Left kidney (tissue), 8 donors: ENCODE measurements at places on chromosomes 7 and 10. TPM values are rescaled to one million over a fixed set of nuclear protein-coding genes. Genes with fewer than 3 reads are reported as not detected.

The RADIL gene
- 1.3 TPM for polyA plus RNA-seq

The GDF10 gene
- 1.6 TPM for polyA plus RNA-seq

DNA sequence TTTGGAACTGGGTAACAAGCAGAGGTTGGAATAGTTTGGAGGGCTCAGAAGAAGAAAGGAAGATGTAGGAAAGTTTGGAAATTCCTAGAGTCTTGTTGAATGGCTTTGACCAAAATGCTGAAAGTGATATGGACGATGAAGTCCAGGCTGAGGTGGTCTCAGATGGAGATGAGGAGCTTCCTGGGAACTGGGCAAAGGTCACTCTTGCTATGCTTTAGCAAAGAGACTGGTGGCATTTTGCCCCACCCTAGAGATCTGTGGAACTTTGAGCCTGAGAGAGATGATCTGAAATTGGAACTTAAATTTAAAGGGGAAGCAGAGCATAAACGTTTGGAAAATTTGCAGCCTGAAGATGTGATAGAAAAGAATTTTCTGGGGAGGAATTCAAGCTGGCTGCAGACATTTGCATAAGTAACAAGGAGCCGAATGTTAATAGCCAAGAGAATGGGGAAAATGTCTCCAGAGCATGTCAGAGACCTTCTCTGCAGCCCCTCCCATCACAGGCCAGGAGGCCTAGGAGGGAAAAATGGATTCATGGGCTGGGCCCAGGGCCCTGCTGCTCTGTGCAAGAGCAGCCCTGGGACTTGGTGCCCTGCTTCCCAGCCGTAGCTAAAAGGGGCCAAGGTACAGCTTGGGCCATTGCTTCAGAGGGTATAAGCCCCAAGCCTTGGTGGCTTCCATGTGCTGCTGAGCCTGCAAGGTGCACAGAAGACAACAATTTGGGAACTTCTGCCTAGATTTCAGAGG lies 3.6 kb downstream of the PDSS1 start:
- DNase-seq = no peak

DNA sequence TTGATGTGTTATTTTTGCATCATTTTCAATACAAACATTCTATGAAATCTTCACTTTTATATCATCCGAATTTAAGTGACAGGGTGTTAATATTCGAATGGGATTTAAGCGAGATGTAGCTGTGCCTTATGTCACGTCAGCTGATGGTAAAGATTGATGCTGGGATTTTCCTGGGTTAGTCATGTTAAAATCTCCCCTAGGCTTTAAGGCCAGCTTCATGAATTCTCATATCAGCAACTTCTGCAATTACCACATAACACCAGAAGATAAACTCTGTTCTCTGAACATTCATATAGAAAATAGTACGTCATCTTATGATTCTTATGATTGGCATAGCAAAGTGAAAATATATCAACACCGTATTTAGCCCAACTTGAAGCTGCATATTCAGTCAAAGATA lies 669.2 kb downstream of the PCDH15 start:
- DNase-seq = no peak

The AKR1D1 gene
- 0.08 TPM for polyA plus RNA-seq

DNA sequence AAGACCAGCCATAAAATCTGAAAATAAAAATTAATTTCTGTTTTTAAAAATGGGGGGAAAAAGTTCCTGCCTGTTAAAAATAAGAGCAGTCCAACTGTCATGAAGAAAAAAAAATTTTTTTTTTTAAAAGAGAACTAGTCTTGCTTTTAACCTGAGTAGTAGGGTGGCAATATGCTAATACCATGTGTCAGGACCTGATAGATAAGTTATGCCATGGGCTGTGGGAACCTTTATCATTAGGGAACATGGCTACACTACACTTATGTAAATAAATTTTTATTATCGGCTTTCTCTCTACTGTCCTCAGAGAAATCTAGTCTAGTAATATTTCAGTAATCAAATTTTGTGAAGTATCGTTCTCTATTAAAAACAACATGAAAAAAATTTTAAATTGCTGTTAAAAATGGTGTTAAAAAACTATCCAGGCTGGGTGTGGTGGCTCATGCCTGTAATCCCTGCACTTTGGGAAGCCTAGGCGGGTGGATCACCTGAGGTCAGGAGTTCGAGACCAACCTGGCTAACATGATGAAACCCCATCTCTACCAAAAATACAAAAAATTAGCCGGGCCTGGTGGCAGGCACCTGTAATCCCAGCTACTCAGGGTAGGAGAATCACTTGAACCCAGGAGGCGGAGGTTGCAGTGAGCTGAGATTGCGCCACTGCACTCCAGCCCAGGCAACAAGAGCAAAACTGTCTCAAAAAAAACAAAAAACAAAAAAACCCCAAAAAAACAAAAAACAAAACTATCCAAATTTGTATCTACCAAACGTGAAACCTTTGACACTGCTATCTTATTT lies 20.7 kb downstream of the NT5C3A start:
- DNase-seq = no peak

GRCh38 chr7:42359946-42360345 lies 122.9 kb upstream of the GLI3 start:
- DNase-seq = no peak

DNA sequence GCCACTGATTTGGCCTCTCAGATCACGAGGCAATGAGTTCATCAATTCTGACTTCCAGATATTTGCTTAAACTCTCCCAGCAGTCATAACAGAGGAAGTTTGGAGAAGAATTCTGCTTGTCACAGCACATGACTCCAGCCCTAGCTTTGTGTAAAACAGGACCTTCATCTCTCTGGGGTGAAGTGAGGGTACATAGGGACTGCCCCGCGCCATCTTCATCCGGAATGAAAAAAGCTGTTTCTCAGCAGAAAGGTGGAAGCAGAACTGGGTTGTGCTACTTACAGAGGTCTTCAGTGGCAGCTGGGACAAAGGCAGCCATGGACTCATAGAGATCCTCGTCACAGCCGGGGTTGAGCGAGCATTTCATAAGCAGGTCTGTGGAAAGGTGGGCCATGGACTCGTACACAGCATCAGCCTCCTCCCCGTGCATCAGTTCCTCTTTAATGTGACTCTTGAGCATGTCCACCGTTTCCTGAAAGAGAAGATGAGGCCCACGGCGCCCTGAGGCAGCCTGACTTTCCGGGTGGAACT lies 58.4 kb upstream of the TM9SF3 start:
- no peak for DNase-seq

The ZPBP gene
- 0.90 TPM for polyA plus RNA-seq

DNA sequence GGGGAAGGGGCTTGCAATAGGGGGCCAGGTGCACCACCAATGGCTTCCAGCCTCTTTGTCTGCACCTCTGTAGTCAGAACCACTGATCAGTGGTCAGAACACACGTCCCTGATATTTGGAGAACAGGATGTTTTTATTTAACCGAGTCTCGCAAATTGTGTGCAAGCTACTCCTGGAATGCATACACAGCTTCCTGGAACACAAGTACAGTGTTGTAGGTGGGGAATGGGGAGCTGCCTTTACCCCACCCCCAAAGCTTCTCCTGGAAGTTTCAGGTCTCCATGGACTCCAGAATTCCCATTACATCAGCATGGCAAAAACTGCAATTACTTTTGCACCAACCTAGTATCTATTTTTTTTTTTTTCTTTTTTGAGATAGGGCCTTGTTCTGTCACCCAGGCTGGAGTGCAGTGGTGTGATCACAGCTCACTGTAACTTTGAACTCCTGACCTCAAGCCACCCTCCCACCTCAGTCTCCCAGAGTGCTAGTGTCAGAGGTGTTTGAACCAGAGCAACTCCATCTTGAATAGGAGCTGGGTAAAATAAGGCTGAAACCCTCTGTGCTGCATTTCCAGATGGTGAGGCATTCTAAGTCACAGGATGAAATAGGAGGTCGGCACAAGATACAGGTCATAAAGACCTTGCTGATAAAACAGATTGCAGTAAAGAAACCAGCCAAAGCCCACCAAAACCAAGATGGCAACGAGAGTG lies 374.0 kb downstream of the CALN1 start:
- DNase-seq = no peak

The CPN1 gene
- 3.0 TPM for polyA plus RNA-seq

The TUBAL3 gene
- 0.40 TPM for polyA plus RNA-seq

The AOAH gene
- 1.7 TPM for polyA plus RNA-seq

The LRIT1 gene
- polyA plus RNA-seq = not detected

GRCh38 chr10:66805612-66806011 lies 120.2 kb upstream of the LRRTM3 start:
- no peak for DNase-seq

The GRM8 gene
- 10.4 TPM for polyA plus RNA-seq

DNA sequence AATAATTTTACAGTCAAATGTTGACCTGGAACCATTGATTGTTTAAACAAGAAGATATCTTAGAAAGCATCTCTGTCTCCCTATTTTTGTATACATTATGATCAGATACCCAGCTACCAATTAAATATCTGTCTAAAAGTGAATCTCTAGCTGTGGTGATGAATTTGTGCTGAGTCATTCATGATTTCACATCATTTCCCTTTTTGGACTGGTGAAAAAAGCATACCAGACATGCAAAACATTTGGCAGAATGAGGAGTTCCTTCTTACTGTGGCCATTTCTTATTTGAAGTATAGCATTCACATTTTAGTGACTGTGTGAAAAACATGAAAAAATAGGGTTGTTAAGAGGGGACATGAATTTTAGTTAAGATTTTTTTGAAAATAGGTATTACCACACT lies 98.0 kb upstream of the GATA3 start:
- DNase-seq = no peak

- DNase-seq = no peak
These were observed 313.9 kb downstream of the BMPER start for GRCh38 chr7:34219153-34219718.

The SLC18A3 gene
- not detected for polyA plus RNA-seq

- peak; percentile 53 for DNase-seq
These were observed 43.2 kb downstream of the HTRA1 start for GRCh38 chr10:122504610-122504950.

DNA sequence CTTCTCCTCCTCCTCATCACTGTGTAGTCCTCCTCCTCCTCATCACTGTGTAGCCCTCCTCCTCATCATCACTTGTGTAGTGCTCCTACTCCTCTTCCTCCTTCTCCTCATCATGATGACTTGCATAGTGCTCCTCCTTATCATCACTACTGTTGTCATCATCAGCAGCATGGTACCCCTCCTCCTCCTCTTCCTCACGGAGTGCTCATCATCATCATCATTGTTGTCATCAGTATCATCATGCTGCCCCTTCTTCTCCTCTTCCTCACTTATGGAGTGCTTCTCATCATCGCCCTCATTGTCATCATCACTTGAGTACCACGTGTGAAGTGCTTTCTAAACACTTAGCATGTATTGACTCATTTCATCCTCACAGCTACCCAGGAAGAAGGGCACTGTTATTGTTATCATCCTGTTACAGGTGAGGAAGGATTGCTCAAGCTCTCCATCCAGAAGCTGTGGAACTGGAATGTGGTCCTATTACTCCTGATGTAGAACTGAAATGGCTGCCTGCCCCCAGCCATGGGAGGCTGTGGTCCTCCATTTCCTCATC lies 122.8 kb upstream of the SHH start:
- DNase-seq = no peak

- no peak for DNase-seq
These were observed 8.3 kb upstream of the ABCB5 start for GRCh38 chr7:20607216-20607615.

DNA sequence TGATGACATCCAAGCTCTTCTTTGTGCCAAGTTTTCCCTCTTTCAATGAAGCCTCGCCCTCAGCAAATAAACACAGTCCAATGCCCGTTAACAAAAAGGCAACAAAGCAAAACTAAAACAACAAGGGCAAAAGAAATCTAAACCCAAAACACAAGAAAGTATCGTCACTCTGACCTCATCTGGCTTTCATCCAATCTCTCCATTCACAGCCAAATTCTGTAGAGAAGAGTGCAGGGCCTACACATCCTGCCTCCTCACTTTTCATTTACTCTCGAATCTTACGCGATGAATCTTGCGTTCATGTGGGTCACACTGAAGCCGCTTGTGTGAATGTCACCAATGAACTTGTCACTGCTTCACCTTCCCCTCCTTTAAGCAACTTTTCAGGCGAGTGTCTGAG lies 15.9 kb upstream of the AKR1E2 start:
- no peak for DNase-seq

DNA sequence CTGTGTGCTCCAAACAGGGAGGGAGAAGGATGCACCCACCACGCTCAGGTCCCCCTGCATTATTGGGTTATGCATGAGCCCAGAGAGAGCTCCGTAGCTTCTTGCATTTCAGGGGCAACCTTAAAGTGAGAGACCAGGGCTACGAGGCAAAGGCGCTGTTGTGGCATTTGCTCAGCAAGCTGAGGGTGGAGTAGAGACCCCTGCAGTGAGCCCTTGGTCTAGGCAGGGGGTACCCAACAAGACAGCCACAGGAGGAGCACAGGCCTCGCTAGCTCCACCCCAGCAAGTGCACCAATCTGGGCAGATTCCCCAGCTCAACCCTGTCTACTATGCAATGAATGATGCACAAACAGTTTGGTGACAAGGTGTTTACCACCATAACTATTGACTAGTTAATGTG lies 198.4 kb downstream of the CALN1 start:
- no peak for DNase-seq

DNA sequence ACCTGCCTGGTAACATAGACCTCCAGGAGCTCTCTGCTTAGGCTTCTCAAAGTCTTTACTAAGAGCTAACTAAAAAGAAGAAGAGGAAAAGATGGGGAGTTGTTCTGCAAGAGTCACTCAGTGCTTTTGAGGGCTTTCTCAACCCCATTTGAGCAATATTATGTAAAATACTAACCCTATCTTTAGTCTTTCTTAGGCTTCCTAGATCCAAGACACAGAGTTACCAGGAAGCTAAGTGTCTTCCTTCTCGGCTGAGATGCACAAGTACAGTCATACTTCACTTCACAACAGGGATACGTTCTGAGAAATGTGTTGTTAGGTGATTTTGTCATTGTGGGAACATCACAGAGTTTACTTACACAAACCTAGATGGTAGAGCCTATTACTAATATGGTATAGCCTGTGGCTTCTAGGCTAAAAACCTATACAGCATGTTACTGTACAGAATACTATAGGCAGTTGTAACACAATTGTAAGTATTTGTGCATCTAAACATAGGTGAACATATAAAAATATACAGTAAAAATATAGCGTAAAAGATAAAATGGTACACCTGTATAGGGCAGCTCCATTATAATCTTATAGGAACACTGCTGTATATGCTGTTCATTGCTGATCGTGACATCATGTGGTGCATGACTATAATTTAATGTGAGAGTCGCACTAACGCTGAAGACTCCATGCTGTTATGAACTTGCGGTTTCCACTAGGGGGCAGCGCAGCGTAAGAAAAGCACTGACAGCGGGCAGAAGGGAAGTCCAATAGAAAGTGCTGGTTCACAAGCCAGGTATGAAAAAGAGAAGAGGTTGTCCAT lies 16.3 kb downstream of the ANKRD22 start:
- peak; percentile 81 for DNase-seq

DNA sequence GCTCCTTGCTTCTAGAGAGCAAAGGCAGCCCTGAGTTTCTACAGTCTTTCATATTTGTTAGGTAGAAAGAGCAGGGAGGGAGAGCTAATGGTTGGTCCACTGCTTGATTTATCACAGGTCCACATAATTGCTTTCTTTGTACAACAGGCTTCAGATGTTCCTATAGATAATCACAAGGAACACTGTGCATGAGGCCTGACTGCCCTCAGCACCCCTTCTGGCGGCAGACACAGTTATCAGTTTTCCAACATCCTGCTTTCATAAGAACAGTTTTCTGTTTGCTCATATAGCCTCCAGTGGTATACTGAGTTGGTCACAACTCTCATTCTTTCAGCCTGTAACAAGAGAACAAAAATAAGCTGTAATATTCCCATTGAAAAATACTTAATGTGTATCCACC lies 69.7 kb downstream of the AKR1C4 start:
- DNase-seq = no peak

The NODAL gene
- polyA plus RNA-seq = 0.67 TPM

- DNase-seq = no peak
These were observed 345.1 kb downstream of the NXPH1 start for GRCh38 chr7:8778459-8778858.
